Stimulated activated naive CD8-positive, alpha-beta T cell treated with anti-CD3 and anti-CD28 coated beads, Interleukin-15, Interleukin-2, amounts not matched to agents 100 U/mL and 50 U/mL, for 24 hours (primary cell): ENCODE measurements at places on chromosomes 13 and 19.

DNA sequence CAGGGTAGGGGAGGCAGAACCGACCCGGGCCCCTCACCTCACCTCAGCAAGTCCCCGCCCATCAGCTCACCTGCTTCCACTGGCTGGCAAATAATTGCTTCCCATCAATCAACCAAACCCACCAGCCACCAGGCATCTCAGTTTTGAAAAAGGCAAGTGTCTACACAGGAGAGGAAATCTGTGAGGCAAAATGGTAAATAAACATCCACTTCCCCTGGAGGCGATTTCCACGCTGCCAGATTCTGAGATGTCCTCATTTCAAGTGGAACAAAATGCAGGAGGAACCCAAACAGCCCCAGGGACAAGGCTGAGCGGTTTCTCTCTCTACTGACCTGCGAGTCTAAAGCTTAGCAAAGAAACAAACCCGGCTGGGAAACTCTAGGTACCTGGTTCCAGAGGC lies 117.5 kb downstream of the CRYL1 start:
- no peak for DNase-seq

GRCh38 chr13:28499609-28500008 lies 4.7 kb upstream of the FLT1 start:
- no peak for DNase-seq

DNA sequence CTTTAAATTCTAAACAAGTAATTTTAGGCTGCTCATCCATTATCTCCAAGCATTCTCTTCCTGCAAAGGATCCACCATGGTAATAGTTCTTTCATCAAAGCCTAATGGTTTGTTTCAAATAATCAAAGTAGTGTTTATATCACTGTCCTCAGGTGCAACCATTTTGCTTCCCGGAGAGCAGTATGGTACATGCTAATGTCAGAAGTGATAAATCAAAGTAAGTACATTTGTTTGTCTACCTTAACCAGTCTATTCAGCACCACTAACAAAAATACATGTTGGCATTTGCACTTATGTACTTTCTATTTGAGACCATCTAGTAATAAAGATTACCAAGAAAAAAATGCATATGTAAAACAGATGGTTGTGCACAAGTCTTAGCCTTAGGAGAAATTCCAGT lies 37.5 kb downstream of the DACH1 start:
- DNase-seq = no peak

- no peak for DNase-seq
These were observed 14.1 kb downstream of the CEBPG start for GRCh38 chr19:33387351-33388230.

DNA sequence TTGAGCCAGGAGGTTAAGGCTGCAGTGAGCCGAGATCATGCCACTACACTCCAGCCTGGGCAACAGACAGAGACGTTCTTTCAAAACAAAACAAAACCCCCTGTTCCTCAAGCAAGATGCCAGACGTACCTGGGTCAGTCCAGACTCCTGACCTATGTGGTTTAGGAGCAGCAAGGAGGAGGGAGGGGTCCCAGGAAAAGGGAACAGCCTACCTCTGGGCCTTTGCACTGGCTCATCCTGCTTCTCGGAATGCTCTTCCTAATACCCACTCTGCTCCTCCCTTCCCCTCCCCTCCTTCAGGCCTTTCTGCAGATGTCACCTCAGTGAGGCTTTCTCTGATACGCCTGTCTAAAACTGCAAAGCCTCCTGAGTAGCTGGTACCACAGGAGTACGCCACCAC lies 9.5 kb downstream of the RINL start:
- DNase-seq = no peak

- DNase-seq = no peak
These were observed 43.5 kb upstream of the NPAS1 start for GRCh38 chr19:46975925-46976782.

DNA sequence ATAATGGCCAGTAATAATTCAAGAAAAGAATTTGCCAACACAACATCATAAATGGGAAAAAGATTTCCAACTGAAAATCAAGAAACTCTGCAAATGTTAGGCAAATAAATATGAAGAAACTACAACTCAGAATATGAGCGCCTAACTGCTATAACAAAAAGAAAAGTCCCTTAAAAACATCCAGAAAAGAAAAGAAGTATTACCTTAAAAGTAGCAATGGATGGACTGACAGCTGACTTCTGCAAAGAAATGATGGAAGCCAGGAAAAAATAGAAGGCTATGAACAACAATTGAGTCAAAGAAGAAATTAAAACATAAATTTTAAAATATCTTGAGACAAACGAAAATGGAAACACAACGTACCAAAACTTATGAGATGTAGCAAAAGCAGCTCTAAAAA lies 482.3 kb upstream of the ZNF507 start:
- DNase-seq = no peak

DNA sequence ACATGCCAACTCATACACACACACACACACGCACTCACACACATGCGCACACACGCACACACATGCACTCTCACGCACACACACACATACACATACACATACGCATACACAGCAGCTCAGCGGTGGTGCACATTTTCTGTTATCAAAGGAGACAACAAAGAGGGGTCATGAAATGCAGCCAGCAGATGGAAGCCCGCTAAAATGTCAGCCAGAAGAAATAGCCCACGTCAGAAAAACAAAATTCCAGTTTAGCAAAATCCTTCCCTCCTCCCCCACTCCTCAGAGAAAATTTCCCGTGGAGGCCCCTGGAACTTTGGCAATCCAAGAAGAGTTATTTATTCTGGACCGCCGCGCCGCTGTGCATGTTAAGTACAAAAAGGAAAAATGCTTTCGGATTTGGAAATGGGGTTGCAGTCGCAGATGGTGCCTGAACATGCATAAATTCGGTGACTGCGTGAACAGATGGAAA lies 114.6 kb upstream of the VSTM2B start:
- DNase-seq = no peak
